ENCODE measurements at places on chromosomes 16 and 17. TPM values are rescaled to one million over a fixed set of nuclear protein-coding genes. Genes with fewer than 3 reads are reported as not detected.
A peak's percentile ranks its signal among the peaks of the same experiment; 100 is the strongest.

The SPDYE4 gene
- not detected for total RNA-seq

DNA sequence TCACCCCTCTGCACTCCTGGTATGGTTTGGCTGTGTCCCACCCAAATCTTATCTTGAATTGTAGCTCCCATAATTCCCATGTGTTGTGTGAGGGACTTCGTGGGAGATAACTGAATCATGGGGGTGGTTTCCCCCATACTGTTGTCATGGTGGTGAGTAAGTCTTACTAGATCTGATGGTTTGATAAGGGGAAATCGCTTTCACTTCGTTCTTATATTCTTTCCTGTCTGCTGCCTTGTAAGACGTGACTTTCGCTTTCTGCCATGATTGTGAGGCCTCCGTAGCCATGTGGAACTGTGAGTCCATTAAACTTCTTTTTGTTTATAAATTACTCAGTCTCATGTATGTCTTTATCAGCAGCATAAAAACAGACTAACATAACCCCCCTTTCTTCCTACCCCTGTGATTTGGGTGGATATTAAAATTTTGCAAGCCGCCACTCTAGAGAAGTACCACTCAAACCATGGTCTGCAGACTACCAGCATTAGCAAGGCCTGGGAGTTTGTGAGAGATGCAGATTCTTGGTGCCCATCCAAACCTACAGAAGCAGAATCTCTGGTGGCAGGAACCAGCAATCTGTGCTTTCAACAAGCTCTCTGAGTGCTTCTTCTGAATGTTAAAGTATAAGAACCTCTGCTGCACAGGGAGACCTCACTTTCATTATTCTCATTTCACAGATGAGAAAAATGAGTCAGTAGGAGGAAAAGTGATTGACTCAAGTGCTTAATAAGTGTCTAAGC lies 999.5 kb upstream of the EEF2KMT start:
- no peak for DNase-seq

DNA sequence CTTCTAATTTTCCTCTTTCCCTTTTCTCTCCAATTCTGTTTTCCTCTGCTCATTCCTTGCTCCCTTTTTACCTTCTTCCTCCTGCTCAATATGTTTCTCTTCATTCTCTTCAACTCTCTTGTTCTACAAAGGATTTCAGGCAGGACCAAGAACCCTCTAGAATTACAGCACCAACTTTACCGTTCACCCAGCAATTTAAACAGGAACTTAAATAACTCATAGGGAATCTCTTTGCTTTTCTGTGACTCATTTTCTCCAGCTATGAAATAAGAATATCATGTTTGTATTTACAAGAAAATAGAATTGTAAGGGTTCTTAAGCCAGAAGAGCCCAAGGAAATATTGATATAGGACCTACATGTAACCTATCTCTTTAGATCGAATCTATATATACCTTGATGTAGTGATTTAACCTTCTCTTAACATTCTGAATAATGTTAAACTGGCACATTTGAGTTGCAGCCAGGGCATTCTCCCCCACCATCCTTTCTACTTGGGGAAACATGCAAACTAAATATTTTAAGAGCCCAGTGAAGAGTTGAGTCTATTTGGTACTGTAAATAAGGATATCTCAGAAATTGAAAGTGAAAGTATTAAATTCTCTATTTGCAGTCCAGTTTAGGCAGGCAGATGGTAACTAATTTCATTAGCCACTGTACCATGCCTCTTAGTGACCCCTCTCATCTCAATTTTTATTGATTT lies 137.0 kb downstream of the ANKFN1 start:
- no peak for DNase-seq

DNA sequence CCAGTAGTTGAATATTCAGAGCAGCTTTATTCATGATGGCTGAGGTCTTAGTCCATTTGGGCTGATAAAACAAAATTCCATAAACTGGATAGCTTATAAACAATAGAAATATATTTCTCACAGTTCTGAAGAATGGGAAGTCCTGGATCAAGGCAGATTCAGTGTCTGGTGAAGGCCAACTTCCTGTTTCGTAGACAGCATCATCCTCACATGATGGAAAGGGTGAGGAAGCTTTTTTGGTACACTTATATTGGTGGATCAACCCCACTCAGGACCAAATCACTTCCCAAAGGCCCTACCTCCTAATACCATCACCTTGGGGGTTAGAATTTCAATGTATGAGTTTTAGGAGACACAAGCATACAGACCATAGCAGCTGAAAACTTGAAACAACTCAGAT lies 224.2 kb downstream of the CYB561 start:
- no peak for DNase-seq

The ZNF469 gene
- total RNA-seq: 2.2 TPM

The TAC4 gene
- total RNA-seq: not detected

The HCRT gene
- total RNA-seq: not detected

- peak; percentile 8 for DNase-seq
Observed at GRCh38 chr16:76639685-76640289, 362.6 kb downstream of the CNTNAP4 start.

DNA sequence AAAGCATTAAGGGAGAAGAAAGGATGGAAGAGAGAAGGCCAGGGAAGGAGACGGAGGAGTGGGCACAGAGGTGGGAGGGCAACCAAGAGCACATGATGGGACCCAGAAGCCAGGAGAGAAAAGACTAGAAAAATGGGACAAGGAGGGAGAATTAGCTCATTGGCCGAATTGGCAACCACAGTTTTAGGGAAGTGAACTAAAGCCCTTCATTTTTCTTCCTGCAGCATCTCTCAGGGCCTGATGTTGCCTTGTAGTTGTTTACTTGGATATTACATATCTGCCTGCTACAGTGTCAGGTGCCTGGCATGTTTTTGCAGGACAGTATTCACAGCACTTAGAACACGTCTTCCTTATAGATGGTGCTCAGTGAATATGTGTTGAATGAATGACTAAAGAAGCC lies 19.0 kb downstream of the EMP2 start:
- DNase-seq: no peak

GRCh38 chr17:76154936-76155845 lies 14.1 kb upstream of the FOXJ1 start:
- no peak for DNase-seq

DNA sequence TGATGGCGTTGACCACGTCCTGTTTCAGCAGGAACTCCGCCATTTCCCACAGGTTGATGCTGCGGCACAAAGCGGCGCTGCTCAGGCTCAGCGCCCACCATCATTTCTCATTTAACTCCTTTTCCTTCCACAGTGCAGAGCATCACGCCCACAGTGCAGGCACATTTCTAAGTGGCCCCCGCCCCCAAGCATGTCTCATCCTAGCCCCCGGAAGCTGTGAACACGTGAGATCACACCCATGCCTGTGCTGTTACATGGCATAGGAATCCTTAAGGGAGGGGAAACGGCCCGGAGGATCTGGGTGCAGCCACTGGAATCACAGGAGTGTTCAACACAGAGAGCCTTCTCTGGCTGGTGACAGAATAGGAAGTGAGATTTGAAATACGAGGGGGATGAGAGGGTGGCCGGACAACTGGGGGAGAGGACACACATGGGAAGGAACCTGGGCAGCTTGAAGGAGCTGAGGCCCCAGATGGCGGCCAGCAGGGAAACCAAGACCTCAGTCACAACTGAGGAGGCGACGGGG lies 4.7 kb downstream of the NAGPA start:
- no peak for DNase-seq
